Naive thymus-derived CD8-positive, alpha-beta T cell (primary cell): ENCODE measurements at places on chromosomes 11 and 22. TPM values are rescaled to one million over a fixed set of nuclear protein-coding genes. Genes with fewer than 3 reads are reported as not detected.

HTR3B gene
- not detected for total RNA-seq

OTUB1 gene
- 75.8 TPM for total RNA-seq

TLCD5 gene
- total RNA-seq = not detected

OR8D1 gene
- not detected for total RNA-seq

CSF2RB gene
- total RNA-seq = 0.41 TPM

KLHL35 gene
- 0.66 TPM for total RNA-seq

PNPLA2 gene
- total RNA-seq = 251 TPM

CCDC73 gene
- total RNA-seq = not detected

VWA5A gene
- total RNA-seq = 7.9 TPM

DNA sequence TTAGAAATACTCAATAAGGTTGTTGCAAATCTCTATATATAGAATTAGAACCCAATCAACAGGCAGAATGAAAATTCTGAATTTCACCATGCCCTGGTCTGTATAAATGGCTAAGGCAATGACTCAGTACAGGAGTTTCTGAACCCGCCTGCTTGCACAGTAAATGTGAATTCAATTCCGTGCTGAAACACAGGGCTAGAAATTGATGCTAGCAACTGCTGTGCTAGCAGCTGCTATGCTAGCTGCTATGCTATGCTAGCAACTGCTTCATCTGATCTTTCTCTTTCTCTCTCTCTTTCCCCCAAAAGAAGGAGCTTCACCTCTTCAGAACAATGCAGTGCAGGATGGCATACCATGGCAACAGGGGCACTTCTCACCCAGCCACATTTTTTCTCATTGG is 9.7 kb upstream of the OR52J3 start:
- no peaks in the 10 kb centered on the region for H3K27me3 ChIP-seq
- DNase-seq = no peak
- H3K27ac ChIP-seq = no peak overlapping the region

GRCh38 chr11:120194166-120194565 is 16.7 kb upstream of the OAF start:
- no peak overlapping the region for H3K27ac ChIP-seq
- no peak for DNase-seq
- no peaks in the 10 kb centered on the region for H3K36me3 ChIP-seq
- H3K4me3 ChIP-seq = no peak overlapping the region

DNA sequence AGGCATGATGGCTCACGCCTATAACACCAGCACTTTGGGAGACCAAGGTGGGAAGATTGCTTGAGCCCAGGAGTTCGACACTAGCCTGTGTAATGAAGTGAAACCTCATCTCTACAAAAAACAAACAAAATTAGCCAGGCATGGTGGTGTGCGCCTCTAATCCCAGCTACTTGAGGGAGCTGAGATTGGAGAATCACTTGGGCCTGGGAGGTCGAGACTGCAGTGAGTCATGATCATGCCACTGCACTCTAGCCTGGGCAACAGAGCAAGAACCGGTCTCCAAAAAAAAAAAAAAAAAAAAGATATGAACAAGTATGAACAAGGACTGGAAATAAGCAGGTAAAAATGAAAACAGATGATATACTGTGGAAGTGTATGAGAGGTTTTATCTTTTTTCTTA is 54.1 kb upstream of the SOX6 start:
- DNase-seq = no peak
- no peaks in the 10 kb centered on the region for H3K4me1 ChIP-seq
- no peaks in the 10 kb centered on the region for H3K36me3 ChIP-seq

GRCh38 chr11:131808470-131808869 is 438.1 kb downstream of the NTM start:
- H3K27me3 ChIP-seq = peaks cover 13% of the 10 kb centered on the region
- H3K4me3 ChIP-seq = no peak overlapping the region
- no peak for DNase-seq

DNA sequence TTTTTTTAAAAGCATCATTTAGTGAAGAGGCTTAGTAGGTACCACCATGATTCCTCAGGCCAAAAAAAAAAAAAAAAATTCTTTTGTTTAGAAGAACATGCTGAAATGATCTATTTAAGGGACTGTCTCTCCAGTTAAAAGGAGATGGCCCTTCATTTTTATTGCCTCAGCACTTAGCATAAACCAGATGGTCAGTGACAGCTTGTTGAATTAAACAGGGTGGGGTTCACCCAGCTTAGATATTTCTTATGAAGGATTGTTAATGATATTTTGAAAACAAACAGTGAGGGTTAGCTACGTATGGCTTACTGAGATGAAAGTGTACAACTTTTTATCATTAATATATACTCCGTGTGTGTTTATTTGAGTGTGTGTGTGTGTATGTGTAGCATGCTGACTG is 203.7 kb downstream of the FAM181B start:
- H3K36me3 ChIP-seq = no peaks in the 10 kb centered on the region
- H3K4me3 ChIP-seq = no peak overlapping the region
- H3K4me1 ChIP-seq = no peaks in the 10 kb centered on the region
- H3K27ac ChIP-seq = no peak overlapping the region
- peaks cover 2% of the 10 kb centered on the region for H3K27me3 ChIP-seq

DNA sequence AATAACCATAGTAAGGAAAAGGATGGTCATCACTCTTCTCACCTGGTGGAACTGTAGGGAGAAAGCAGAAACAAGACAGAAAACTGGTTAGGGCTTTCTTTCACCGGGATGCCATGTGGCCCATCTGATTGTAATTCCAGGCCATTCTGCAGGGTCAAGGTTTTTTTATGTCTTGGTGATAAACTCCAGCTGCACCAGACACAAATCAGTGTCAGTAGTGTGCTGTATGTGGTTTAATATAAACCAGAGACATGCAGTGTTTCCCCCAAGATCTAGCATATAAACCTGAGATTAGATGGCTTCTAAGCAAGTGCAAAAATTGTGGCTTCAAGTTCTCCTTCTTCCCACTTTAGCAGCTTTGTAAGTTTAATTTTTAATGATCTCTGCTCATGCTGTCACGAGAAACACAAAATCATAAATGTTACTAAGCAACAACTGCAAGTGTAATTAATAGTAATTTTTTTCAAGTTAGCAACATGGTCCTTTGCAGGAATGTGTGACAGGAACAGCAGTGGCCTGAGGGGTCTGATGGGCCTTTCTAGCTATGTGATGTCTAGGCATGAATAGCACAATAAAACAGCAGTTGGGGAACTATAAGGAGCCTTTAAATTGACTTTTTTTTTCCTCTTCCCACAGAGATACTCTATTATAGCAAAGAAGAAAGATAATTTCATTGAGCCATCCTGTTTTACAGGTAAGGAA is 41.6 kb downstream of the BDNF start:
- no peaks in the 10 kb centered on the region for H3K4me1 ChIP-seq
- no peak overlapping the region for H3K27ac ChIP-seq
- no peaks in the 10 kb centered on the region for H3K27me3 ChIP-seq

- H3K36me3 ChIP-seq = no peaks in the 10 kb centered on the region
- H3K27me3 ChIP-seq = peaks cover 14% of the 10 kb centered on the region
- H3K4me3 ChIP-seq = no peak overlapping the region
- no peak for DNase-seq
- H3K27ac ChIP-seq = no peak overlapping the region
- no peaks in the 10 kb centered on the region for H3K4me1 ChIP-seq
Measured at GRCh38 chr22:18070041-18070440, 7.7 kb upstream of the PEX26 start.

DNA sequence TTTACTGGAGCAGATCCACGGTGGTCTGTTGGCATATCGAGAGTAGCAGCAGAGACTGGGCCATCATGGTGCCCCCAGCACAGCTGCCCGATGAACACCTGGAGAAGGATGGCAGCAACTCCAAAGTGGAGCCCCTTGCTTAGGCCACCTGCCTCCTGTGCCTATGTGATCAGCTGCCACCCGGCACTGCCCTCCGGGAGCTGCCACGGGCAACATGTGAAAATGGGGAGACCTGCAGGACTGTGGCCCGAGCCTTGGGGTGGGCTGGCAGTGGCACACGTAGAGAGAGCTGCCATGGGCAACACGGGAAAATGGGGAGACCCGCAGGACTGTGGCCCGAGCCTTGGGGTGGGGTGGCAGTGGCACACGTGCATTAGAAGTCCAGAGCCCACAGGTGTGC is 3.1 kb downstream of the FXYD2 start:
- no peak overlapping the region for H3K4me3 ChIP-seq
- peak overlapping the region; percentile 90 for H3K27ac ChIP-seq
- no peak for DNase-seq
